ENCODE measurements at places on chromosomes 6 and 20.

DNA sequence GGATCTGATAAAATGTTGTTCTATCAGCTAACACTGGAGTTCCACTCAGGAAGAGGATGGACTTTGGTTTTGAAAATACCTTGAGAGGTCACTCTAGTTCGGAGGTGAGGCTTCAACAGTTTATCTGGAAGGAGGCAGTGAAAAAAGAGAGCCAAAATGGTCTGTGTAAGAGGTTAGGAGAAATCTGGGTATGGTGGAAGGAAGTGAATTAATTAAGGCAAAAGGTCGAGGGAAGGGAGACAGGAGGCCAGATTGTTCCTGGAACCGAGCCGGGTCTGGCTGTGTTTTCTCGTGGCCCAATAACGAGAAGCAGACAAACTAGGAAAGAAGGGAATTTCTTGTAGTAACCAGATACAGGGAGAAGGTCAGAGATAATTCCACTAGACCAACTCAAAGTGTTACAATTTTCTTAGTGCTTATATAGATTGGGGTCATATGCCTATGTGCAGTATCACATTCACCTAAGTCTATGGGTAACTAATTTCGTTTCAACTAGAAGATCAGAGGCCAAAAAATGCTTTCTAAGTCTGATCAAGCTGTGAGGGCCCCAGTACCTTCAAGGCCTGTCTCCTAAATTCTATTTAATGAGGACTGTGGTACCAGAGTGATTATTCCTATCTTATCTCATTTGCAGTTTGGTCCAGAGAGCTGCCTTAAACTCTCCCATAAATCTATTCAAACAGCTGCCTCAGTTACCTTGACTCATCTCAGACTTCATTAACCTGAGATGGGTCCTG lies 96.0 kb upstream of the SNX9 start:
- no peak for DNase-seq

DNA sequence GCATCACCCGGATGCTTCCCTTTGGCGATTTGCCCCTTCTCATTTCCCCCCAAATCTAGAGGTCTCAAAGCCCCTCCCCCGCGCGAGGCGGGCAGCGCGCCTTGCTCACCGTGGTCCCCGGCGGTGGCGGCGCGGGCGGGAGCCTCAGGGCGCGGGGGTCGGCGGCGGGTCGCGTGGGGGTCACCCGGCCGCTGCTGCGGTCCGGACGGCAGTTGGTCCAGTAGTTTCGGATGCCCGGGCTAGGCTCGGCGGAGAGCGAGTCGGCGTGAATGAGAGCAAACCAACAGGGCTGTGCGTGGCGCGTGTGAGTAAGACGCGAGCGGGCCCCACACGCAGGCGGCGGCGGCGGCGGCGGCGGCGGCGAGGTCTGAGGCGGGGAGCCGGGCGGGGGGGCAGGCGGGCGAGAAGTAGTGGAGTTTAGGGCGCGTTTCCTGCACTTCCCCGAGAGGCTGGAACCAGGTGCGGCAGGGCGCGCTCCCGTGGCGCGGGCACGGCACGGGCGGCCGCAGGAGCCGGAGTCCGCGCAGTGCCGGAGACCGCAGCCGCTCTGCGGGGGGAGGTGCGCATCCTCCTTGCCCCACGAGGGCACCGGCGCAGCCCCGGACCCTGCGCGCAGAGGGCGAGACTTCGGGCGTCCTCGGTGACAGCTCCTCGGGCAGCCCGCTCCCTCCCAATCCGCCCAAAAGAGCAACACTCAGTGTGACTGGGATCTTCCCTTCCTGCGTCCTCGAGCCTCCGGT lies 567 bp downstream of the HS3ST5 start:
- no peak for DNase-seq

DNA sequence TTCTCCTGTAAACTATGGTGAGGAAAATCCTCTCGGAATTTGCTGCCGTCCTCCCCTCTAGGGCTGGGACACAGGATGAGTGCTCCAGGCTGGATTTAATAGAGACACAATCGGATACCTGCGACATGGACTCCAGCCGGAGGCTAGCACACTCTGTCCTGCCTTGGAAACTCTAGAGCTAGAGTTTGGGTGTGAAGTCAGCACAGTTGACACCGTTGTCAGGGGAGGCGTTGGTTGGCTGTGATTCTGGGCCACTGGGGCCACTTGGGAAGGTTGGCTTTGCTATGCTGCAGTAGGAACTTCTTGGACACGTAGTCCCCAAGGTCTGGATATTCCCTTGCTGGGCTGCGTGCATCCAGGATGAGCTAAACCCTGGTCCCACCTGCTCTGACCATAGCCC lies 169.4 kb downstream of the NRN1 start:
- no peak for DNase-seq

DNA sequence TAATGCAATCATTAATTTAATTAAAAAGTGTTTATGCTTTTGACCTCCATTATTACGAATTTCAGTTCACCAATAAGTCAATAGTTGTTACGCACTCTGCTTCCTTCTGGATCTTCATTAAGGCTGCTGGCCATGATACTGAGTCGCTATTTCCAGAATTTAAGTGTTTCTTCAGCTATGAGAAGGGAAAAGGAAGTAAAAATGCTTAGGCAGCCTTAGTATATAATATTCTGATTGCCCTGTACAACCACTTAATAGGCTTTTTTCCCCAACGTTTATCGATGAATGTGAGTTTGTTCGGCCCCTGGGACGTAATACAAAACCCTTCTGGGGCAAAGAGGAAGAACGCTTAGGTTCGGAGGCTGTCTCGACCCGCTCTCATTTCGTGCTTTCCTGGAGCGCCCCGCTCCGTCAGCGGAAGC lies 644 bp downstream of the OARD1 start:
- DNase-seq = no peak

DNA sequence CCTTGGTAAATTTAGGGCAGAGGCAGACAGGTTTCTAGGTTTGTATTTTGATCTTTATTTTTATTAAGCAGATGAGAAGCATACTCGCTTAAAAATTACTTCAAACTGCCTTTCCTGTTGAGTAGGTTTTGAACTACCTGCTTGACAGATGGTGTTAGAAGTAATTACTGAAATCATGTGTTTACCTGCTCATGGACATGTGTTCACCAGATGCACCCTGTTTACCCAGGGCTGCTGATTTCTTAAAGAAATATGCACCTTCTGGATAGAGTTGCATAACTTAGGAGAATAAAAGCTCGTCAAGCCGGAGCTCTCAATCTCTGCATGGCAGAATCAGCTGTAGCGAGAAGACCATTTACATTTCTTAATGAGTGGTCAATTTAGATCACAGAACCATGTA lies 165.1 kb downstream of the CDKAL1 start:
- no peak for DNase-seq

GRCh38 chr6:77036400-77036799 lies 426.9 kb downstream of the HTR1B start:
- no peak for DNase-seq

GRCh38 chr20:1871807-1872458 lies 23.3 kb upstream of the SIRPA start:
- DNase-seq = no peak

Data from memory B cell (primary cell).